SK-MEL-5 (cell line): ENCODE measurements at places on chromosomes 2 and 18. TPM values are rescaled to one million over a fixed set of nuclear protein-coding genes. Genes with fewer than 3 reads are reported as not detected.

The DSG4 gene
- total RNA-seq: not detected in 2 replicates

The LPIN1 gene
- 43.4 and 45.8 TPM in 2 replicates for total RNA-seq

The VWA3B gene
- not detected in 2 replicates for total RNA-seq

The CFC1 gene
- total RNA-seq: not detected in 2 replicates

The CYP1B1 gene
- total RNA-seq: 0.03 and 0.08 TPM in 2 replicates

The DES gene
- total RNA-seq: 0.13 TPM in 1 of 2 replicates, not detected in the other

The MOCOS gene
- 30.0 and 50.8 TPM in 2 replicates for total RNA-seq
